ENCODE measurements at places on chromosomes 2 and 18.

DNA sequence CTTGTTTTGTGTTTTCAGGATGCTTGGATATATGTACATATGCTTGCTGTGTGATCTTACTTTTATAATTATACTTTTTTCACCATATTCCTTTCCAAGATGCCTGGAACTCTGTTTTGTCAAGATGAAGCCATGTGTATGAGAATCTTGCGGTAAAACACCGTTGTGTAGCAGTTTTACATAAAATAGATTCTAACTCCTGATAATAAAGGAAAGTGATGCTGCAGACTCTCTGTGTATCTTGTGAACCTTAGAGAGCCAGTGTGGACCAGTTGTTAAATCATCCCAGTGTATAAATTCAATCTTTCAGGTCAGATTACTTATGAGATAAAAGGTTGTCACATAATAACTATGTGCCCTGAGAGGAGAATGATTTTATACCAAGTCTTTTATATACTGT, 12.5 kb upstream of the ITGA4 start:
- DNase-seq = no peak

GRCh38 chr2:65420712-65421431, 11.5 kb downstream of the SPRED2 start:
- DNase-seq = no peak

GRCh38 chr2:182066400-182067087, 80.9 kb downstream of the PPP1R1C start:
- no peak for DNase-seq

DNA sequence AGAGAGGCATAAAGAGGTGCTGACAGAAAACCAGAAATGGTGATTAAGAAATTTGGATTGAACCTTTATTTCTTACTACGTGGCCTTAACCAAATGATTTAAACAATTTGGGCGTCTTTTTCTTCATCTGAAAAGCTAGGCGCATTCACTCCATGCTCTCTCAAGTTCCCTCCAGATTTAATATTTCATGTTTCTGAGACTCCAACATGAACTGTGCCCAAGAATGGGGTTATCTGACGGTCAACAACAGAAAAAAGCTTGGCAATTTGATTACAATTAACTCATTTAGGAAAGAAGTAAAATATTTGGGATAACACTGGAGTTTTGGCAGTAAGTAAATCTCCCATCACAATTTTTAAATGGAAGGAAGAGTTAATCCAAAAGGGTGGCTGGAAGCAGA, 345.4 kb downstream of the ARHGAP15 start:
- DNase-seq = no peak

DNA sequence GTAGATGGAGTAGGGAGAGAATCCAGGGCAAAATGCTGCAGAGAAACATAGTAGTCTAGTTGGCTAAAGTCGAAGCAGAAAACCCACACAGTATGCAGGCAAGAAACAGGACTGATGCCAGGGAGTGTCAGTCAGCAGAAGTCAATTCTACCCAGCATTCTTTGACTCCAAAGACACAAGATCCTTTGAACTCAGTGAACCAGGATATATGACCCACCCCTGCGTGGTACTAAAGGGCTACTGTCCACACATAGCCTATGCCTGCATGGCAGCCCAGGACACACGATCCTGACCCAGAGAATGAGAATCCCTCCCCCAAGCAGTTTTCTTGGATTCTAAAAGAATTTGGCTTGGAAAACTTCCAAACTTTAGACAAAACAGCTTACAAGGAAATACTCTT, 42.5 kb downstream of the ALK start:
- no peak for DNase-seq

DNA sequence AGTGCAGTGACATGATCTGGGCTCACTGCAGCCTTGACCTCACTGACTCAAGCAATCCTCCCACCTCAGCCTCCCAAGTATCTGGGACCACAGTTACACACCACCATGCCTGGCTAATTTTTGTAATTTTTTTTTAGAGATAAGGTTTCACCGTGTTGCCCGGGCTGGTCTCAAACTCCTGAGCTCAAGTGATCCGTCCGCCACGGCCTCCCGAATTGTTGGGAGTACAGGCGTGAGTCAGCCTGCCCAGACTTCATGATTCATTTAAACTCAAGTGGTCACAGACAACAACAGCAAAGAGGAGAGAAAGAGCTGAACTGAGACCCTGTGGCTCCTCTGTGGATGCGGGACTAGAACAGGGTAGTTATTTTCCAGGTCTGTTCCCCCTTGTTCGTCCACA, 83.0 kb downstream of the TSHZ1 start:
- no peak for DNase-seq

GRCh38 chr2:23925702-23926289, 1.1 kb downstream of the ATAD2B start:
- peak; percentile 79 for DNase-seq

DNA sequence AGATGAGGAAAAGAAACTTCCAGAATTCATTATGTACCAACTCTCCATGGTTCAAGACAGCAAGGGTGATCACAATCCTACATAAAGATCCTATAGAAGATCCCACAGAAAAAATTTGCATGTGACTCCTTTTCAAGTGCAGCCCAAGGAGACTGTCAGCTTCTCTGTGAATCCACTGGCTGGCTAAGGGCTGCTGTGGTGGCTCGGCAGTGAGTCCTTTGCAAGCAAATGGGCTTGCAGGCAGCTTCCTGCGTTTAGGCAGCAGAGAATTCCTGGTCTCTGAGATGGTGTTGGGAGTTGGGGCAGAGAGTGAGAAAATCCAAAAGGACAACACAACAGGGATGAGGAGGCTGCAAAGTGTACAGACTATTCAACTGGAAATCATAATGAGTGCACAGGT, 43.4 kb downstream of the NABP1 start:
- no peak for DNase-seq

GRCh38 chr2:230821261-230821990, 43.3 kb upstream of the ITM2C start:
- no peak for DNase-seq

GRCh38 chr18:42001801-42002200, 46.8 kb downstream of the PIK3C3 start:
- DNase-seq = no peak

GRCh38 chr2:213227458-213227857, 56.8 kb upstream of the SPAG16 start:
- no peak for DNase-seq

DNA sequence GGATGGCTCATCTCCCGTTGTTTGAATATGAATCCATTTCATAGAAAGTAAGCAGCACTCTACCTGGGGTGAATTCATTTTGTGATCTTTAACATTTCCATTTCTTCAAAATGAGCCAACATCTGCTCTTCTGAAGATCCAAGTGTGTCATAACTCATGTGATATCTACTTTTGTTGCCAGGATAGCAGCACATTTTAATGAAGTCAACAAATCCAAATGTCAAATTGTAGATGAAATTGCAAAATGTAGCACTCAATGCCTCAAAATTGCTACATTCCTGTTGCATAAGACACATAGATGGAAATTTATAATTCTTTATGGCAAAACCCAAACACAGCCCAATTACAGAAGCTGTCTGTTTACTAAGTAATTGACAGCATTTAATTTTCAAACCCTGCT, 360.7 kb downstream of the TMX3 start:
- DNase-seq = no peak

- DNase-seq = peak; percentile 74
Observed at GRCh38 chr18:24987303-24988252, 364.4 kb downstream of the ZNF521 start.

GRCh38 chr18:49970319-49970718, 157.0 kb upstream of the ACAA2 start:
- DNase-seq = no peak

DNA sequence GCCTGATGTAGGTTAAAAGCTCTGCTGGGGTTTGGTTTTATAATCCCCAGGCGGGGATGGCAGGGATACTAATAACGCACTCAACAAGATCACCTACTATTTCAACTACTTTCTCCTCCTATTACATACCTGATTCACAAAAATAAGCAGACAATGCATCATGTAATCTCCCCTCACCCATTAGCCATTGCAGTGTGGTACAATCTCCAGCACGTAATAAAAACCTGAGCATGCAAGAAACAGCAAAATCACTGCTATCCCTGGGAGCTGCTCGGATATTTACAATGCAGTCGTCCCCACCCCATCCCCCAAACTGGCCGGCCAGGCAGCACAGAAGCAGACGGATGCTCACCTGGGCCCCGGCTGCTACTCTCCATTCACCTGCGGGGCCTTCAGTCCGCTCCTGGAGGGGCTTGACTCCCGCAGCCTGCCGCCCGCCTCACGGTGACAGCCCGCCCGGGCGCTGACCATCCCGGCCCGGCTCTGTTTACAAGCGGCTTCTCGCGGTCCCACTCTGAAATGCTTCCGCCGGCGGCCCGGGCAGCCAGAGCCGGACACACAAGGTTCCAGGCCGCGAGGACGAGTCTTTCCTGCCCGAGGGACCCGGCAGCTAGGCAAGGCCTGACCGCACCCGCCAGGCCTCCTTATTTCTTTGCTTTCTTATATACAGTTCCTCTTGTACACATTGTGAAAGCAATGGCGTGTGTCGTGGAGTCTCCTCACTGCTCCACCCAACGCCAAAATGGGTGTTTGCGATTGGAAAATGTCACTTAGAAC, at the start of gene PLEKHM3:
PLEKHM3 (minus strand) TSS at position 491 of the 777 bp plus-strand sequence. CDS start 23,888 bp downstream, outside the sequence.
- DNase-seq = peak; percentile 91

DNA sequence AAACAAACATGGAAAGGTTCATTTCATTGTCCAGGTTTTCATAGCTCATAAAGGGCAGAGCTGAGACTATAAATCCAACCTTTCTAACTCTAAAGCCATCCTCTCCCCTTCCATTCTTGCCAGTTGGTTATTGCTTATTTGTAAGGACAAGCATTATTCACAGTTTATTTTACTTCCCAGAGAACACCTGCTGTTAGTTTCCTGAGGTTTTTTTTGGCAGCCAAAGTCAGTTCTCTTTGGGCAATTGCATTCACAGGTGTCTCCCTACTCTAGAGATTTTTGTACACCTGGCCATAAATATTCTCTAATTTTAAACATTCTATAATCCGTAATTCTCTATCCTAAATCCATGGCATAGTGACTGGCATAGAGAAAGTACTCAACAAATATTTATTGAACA, 87.3 kb upstream of the SPHKAP start:
- no peak for DNase-seq

GRCh38 chr2:207825978-207826377, 56.3 kb upstream of the FZD5 start:
- no peak for DNase-seq

- no peak for DNase-seq
Observed at GRCh38 chr2:241159116-241159515, 8.8 kb downstream of the PPP1R7 start.

DNA sequence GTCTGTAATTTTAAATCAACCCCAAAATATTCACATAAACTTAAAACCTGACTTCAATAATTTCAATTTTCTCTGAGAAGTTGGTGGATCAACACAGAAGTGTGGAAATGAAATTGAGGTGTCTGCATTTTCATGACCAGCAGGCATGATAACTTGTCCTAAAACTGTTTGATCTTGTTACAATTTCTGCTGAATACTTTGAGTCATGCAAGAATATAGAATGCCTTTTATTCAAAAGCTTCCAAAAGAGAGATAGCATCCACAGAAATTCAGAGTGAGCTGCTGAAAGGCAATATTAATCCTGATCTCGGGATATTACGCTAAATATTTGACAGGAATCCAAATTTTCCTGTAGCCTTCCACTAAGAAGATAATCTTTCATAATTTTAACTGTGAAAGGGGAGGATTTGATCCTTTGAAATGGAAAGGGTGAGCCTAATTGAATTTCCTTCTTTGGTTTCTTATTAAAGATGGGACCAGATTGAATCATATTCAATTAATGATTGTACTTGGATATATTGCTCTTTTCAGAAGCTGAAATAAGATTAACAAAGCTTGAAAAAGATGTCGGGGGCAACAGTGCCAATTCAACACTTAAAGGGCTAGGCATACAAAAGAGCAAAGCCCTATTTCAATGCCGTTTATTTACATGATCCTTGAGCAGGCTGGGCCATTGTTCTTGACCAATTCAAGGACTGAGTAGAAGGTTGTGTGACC, 129.3 kb downstream of the NCKAP5 start:
- no peak for DNase-seq

GRCh38 chr18:12768625-12769024, 65.8 kb downstream of the PSMG2 start:
- no peak for DNase-seq

DNA sequence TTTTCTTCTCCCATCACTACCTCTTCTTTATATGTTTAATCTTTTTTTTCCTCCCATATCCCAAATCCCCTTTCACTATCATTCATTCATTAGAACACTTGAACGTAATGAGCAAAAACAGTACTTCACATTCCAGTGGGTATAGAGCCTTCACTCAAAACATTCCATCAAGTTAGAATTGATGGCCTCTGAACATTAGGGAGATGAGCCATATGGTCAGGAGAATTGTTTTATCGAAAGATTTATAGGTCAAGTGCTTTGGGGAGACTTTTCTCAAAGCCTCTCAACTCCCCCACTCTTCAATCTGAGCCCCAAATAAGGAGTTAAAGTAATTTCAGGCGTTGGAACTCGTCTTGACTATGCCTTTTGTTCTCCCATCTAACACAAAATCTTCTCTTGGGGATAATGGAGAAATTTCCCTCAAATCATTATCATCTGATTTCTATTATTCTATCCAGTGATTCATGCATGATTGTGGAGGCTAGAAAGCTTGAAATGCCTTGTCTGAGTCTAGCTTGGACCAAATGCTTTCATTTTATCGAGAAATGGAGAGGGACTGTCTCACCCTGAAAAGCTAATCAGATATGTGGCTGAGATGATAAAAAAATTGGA, 79.2 kb downstream of the KIAA2012 start:
- no peak for DNase-seq

DNA sequence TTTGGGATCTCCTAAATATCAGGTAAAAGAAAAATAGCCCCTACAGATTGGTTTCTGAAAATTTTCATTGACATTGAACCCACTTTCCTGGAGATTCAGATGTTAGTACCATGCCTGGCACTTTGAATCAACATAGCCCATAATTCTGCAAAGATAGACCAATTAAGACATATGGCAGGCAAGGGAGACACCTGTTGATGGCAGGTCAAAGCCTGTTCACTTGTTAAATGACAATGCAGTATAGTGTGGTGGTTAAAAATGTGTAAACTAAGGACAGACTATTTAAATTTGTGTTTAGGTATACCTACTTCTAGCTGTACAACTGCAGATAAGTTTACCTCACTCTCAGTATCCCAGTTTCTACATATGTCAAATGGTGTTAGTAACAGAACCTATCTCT, 178.1 kb upstream of the MMADHC start:
- no peak for DNase-seq

DNA sequence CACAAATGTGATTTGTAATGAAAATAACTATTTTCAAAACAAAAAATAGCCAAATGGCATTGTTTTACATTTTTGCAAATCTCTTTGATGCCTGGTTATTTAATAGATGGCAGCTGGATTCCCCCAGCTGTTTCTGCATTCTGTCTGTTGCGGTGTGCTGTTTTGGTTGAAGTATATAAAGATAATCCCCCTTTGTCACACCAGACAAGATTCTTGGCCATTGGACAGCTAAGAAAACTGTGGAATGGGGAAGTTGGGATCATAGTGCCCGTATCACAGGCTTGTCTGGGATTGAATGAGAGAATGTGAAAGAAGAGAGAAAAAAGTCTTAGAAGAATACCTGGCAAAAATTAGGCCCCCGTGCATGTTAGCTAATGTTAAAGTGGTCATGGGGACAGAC, 19.5 kb upstream of the LYPD6B start:
- DNase-seq = no peak
